ENCODE measurements at places on chromosomes 16 and 17.

DNA sequence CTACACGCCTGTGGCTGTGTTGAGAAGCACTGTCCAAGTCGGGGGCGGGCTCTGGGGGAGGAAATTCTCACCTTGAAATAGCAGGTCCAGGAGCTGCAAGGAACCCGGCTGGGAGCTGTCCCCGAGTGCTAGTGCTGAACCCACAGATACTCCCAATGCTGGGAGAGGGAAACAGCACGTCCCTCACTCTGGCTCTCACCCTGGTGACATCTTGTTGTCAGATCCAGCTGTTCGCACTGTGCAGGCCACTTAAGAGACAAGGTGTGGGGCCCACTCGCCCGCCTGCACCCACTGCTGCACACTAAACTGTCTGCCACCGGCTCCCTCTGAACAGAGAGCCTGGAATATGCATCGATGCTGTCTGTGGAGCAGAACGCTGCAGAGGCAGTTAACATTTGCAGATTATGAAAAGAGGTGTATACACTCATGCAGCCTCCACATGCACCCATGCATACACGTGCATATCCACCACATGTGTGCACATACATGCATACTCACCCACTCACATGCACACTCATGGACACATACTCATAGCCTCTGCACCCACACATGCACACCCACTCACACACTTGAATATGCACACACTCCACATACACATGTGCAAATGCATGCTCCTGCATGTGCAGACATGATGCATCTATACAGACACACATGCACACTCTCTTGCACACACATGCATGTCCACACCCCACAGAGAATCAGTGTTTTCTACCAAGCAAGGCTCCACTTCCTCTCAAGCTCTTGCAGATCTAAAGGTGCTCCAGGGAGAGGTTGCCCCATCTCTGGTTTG, 42.0 kb downstream of the MGAT5B start:
- no peak for DNase-seq

- DNase-seq, result no peak
Measured at GRCh38 chr17:8954339-8954738, 11.2 kb downstream of the PIK3R5 start.

- DNase-seq, result no peak
Measured at GRCh38 chr17:56290101-56290801, 137.0 kb downstream of the ANKFN1 start.

DNA sequence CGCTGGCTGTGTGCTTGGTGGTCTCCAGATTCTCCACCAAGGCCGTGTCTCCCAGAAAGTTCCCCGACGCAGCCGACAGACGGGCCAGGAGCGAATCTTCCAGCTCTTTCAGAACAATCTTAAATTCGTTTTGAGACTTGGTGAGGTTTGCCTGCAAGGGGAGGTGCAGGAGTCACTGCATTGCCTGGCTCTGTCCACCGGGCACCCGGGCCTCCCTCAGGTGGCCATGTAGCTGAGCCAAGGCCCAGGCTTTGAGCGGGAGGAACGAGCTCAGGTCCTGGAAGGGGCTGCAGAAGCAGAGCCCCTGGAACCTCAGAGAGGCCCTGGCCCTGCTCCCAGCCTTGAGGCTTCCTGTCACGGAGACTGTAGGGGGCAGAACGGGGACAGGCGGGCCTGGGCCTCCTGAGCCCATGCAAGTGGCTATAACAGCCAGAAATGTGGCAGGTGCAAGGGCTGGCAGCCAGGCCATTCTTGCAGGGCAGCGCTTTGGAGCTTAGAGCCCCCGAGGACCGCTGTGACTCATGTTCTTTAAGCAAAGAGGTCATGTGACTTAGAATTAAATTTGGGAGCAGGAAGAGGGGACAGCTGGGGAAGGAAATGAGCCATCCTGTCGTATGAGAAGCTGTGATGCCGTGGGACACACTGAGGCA, 72.4 kb downstream of the PGS1 start:
- DNase-seq, result no peak

- DNase-seq, result no peak
Measured at GRCh38 chr17:28773736-28774135, 29.9 kb downstream of the TRAF4 start.

Measured in activated CD4-positive, alpha-beta T cell treated with anti-CD3 and anti-CD28 coated beads, Interleukin-2, amount 50 U/mL, for 24 hours (primary cell).